ENCODE measurements at places on chromosomes 2 and 18. TPM values are rescaled to one million over a fixed set of nuclear protein-coding genes. Genes with fewer than 3 reads are reported as not detected.

DNA sequence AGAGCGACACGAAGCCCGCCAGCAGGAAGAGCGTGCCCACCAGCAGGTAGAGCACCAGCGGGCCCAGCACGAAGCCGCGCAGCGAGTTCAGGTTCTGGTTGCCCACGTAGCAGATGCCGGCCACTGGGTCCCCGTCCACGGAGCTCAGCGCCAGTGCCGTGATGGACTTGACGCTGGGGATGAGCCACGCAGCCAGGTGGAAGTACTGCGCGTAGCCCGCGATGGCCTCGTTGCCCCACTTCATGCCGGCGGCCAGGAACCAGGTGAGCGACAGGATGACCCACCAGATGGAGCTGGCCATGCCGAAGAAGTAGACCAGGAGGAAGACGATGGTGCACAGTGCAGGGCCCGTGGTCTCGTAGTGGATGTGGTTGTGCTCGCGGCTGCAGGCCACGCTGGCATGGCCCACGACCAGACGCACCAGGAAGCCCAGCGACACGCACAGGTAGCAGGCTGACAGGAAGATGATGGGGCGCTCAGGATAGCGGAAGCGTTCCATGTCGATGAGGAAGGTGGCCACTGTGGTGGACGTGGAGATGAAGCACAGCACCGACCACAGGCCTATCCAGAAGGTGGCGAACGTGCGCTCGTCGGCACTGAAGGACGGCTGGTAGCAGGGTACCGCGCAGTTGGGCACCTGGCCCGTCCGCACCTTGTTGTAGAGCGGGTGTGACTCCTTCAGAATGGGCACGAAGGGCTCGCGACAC, 2.1 kb downstream of the FZD5 start:
- H3K27ac ChIP-seq, result no peak overlapping the region
- H3K4me3 ChIP-seq, result peak overlapping the region; percentile 69
- H3K4me1 ChIP-seq, result peaks cover 32% of the 10 kb centered on the region
- DNase-seq, result peak; percentile 54
- H3K27me3 ChIP-seq, result peaks cover 20% of the 10 kb centered on the region
- H3K36me3 ChIP-seq, result no peaks in the 10 kb centered on the region

- DNase-seq, result no peak
- H3K27me3 ChIP-seq, result no peaks in the 10 kb centered on the region
- H3K27ac ChIP-seq, result no peak overlapping the region
Measured at GRCh38 chr2:241940329-241940728, 70.8 kb downstream of the RTP5 start.

GRCh38 chr2:68653538-68653982, 10.2 kb downstream of the PROKR1 start:
- no peak overlapping the region for H3K27ac ChIP-seq
- peaks cover 3% of the 10 kb centered on the region for H3K27me3 ChIP-seq
- DNase-seq, result no peak
- H3K4me3 ChIP-seq, result no peak overlapping the region

GALR1 gene
- 0.03 TPM for total RNA-seq

KCNF1 gene
- 0.83 TPM for total RNA-seq

DNA sequence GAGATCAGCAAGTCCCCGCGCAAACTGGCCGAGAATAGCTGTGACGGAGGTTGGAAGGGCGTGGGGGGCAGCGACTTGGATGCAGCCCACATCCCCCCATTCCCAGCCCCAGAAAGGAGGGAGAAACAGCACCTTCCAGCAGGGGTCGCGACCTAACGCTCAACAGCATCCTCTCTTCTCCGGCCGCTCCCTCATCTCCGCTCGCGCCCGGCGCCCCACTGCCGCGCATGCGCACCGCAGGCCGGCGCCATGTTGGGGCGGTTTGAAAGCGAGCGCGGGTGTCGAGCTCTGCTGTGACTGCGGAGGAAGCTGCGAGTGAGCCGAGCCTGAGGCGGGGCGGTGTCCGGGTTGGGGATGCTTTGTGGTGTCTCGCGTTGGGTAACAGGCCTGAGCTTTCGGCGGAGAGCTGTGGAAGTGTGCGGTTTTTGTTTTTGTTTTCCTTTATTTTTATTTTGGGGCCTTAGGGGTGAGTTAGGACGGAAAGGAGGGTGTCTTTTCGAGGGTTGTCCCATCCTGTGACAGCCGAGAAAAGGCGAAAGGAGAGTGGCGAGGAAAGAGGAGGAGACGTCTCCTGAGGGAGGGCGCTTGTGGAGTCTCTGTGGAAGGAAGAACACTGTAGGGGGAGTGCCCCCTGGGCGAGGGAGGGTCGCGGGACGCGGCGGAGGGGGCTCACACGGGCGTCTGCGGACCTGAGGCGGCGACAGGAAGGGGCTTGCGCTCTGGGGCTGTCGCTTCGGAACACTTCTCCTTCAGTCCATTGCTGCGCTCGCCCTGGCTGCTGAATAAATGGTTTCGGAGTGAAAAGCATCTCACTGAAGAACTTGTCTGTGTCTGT, at the start of the genes C18orf54 and STARD6:
TSS of gene C18orf54 (plus strand) at position 247 of the 835 bp plus-strand sequence. CDS start 2,667 bp downstream, outside the sequence.
TSS of gene STARD6 (minus strand) at position 199 of the 835 bp plus-strand sequence. CDS start 3,285 bp downstream, outside the sequence.
- no peaks in the 10 kb centered on the region for H3K36me3 ChIP-seq
- peak within 1 kb of the TSS; percentile 68 for H3K27ac ChIP-seq
- H3K4me3 ChIP-seq, result peak within 1 kb of the TSS; percentile 89
- H3K4me1 ChIP-seq, result peaks cover 3% of the 10 kb centered on the region
- no peaks in the 10 kb centered on the region for H3K27me3 ChIP-seq
